ENCODE measurements at places on chromosomes 3 and 15. TPM values are rescaled to one million over a fixed set of nuclear protein-coding genes. Genes with fewer than 3 reads are reported as not detected.

The CD47 gene
- 62.0 TPM for total RNA-seq

The ECE2 gene
- not detected for total RNA-seq

- peak; percentile 90 for DNase-seq
Measured at GRCh38 chr3:54999159-54999558, 71.3 kb upstream of the LRTM1 start.

DNA sequence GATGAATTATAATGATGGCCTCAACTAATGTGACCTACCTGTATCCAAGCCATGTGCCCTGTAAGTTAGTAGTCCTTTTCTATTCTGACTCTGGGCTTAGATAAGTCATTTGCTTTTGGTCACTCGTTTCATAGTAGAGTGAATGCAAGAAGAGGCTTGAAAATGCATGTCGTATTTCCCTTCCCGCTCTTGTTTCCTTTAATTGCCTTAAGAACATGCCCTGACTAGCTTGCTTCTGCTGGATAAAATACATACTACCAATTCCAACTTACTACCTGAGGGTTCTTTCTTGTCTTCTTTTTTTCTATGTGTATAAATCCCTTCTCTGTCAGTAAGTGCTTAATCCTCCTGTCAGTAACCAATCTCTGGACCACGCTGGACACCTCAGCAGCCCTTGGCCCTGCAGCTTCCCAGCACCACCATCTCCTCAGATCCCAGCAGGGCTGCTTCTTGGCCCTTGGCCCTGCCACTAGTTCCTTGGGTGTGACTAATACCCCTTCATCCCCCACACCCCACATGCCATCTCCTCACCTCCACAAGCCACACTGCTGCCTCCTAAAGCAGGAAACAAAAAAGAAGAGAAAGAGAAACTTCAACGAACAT lies 771.7 kb downstream of the IGSF11 start:
- DNase-seq = peak; percentile 78

DNA sequence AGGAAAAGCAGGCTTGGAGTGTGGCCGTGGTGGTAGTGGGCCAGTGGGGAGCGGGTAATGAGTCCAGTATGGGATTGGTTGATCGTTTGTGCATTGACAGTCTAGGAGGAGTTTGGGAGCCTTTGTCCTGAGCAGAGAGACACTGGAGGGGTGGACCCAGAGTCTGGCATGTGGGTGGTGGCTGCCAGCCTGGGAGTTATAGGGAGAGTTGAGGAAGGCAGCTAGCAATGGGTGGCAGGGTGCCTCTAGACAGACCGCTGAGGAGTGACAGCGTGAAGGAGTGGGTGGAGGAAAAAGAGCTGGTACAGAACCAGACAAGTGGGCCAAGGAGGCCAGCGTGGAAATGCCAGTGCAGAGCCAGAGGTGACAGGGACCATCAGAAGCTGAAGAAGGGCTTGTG lies 1.9 kb upstream of the CCK start:
- no peak for DNase-seq

DNA sequence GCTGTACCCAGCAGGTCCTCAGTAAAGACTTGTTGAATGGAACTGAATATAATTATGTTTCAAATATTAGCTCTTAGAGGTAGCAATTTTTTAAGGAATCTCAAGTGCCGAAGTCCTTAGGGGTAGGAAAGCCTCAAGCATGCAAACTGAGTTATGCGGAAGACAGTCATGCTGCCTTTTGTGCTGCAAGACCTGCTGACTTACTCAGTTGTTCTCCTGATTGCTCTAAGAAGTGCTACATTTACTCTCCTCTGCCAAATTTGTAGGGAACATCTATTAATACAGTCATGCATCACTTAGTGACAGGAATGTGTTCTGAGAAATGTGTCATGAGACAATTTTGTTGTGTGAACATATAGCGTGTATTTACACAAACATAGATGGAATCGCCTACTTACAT lies 325.6 kb upstream of the AZI2 start:
- no peak for DNase-seq

GRCh38 chr15:83846847-83847246 lies 192.9 kb downstream of the ADAMTSL3 start:
- no peak for DNase-seq

GRCh38 chr3:53068176-53068575 lies 22.3 kb upstream of the SFMBT1 start:
- no peak for DNase-seq

Data from HT1080 (cell line).